Kidney capillary endothelial cell (primary cell): ENCODE measurements at places on chromosomes 1 and 21.

DNA sequence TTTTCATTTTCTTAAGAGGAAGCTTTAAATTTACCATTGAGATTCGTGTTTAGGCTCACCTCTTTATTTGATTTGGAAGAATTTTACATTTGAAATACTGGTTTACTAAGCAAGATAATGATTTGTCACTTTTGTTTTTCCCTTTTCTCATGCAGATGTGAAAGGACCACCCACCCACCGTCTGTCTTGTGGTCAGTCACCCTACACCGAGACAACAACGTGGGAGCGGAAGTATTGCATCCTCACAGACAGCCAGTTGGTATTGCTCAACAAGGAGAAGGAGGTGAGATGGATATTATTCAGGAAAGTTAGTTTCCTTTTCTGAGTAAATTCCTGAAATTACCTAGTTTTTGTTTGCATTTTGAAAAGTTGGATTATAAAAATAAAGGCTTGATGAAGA, 189.5 kb downstream of the RASAL2 start:
- no peak for DNase-seq

DNA sequence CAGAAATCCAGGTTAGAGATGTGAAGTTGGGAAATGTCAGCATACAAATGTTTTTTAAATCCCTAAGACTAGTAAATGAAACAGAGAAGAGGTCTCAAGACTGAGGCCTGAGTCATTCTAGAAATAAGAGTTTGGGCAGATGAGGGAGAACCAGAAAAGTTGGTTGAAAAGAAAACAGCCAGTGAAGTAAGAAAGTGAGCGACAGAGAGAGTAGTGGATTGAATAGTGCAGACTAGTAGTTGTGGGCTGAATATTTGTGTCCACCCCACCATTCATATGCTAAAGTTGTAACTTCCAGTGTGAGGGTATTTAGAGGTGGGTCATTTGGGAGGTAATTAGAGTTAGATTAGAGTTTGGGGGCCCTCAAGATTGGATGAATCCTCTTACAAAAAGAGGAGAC, 889.2 kb downstream of the TTLL7 start:
- DNase-seq = no peak

- no peak for DNase-seq
Observed at GRCh38 chr1:192162376-192162775, 4.1 kb downstream of the RGS18 start.

GRCh38 chr1:3038571-3039181, 17.4 kb downstream of the ACTRT2 start:
- DNase-seq = no peak

GRCh38 chr1:85049735-85050166, 1.5 kb upstream of the MCOLN3 start:
- no peak for DNase-seq

- DNase-seq = no peak
Observed at GRCh38 chr1:214660190-214660589, 57.2 kb downstream of the CENPF start.

- no peak for DNase-seq
Observed at GRCh38 chr21:36696390-36697059, 2.4 kb upstream of the SIM2 start.

GRCh38 chr1:74468982-74469603, 43.3 kb downstream of the LRRC53 start:
- peak; percentile 30 for DNase-seq
